ENCODE measurements at places on chromosomes 2 and 18.

- DNase-seq = no peak
Measured at GRCh38 chr18:31244771-31245394, 73.1 kb upstream of the DSG1 start.

- no peak for DNase-seq
Measured at GRCh38 chr2:178106053-178106452, 6.2 kb upstream of the RBM45 start.

- no peak for DNase-seq
Measured at GRCh38 chr2:82657106-82657505, 1802.0 kb downstream of the SUCLG1 start.

- DNase-seq = no peak
Measured at GRCh38 chr2:88628571-88628939, 1.3 kb upstream of the EIF2AK3 start.

- no peak for DNase-seq
Measured at GRCh38 chr2:28981016-28981441, at the start of gene TOGARAM2. TOGARAM2 (plus strand) TSS chr2:28981298; CDS start chr2:28994835, 13,537 bp downstream.

DNA sequence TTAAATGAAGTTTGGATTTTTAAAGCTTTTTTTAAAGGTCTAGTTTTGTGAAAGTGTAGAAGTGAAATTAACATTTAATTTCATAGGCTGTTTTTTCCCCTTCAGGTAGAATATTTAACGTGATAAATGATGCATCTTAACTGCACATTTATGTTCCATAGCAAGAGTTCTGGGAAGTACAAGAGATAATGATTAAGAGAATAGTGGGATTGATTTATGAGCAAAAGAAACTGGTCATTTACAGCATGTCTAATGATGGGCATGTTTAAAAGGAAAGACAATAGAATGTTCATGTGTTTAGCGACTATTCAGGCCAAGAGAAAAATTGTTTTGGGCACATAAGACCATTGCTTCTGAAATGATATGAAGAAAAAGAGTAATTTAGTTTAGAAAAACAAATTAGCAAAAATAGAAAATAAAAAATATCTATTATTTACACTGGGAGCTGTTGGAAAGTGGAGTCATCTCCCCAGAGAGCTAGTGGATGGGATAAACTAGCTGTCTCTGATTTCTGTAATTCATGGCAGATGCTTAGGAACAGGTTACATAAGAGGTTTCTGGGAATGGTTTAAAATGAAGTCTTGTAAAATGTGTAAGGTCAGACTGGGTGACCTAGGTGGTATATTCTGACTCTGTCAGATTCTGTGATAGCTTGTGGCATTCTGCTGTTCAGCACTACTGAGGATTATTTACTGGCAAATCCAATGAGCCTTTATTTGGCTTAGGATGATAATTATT, 60.7 kb downstream of the WDR7 start:
- no peak for DNase-seq

GRCh38 chr2:190528521-190529001, 6.0 kb downstream of the NEMP2 start:
- DNase-seq = no peak

- DNase-seq = no peak
Measured at GRCh38 chr2:37771600-37772088, 100.2 kb upstream of the CDC42EP3 start.

DNA sequence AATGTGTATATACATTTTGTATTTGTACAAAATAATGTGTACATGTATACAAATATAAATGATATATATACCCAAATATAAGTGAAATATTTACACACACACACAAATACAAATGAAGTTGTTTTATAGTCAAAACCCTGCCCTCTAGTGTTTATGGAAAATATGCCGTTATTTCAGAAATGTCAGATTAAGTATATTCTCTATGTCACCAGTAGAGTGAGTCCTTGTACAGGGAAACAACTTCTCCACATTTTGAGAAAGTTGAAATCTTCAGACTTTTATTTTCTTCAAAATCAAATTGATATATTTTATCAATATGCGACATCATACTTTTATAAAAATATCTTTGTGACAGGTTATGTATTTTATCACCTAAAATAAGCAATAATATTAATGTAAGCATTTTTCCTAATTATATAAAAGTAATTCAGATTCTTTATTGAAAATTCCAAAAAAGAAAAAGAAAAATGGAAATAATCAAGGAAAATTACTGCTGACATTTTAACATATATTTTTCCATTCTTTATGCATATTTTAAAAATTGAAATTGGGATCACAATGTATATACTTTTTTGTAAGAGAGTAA, 22.4 kb downstream of the ARL6IP6 start:
- DNase-seq = no peak

DNA sequence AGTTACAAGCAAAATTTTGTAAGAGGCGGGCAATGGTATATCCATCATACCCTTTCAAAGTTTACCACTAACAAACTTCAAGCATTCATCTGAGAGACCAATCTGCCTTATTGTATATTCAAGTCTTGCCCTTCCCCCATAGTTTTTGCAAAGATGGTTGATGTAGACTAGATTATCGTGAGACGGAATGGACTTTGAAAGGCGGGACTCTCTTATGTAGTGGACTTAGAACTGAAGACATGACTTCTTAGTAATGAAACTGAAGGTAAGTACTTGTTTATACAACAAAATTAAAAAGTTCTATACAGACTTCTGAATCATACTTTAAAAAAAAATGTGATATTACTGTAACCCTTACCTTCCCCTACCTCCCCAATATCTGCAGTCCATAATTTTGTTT, 10.4 kb downstream of the AP1S3 start:
- no peak for DNase-seq

DNA sequence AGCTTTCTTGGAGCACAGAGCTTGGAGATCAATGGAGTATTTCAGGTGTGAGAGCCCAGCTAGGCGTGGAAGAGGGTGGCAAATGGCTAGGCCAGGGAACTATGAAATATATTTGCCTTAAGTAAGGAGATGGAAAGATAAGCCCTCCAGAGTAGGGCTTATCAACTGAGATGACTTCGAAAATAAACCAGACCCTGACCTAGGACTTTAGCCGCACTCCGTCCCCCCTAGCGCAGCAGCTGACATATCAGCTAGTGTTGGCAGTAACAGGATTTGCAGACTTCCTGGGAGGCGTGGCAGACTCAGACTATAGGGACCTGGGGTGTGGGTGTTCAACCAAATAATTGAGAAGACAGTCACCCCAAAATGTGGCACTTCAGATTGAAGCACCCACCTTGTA, 127.7 kb upstream of the EPAS1 start:
- no peak for DNase-seq

DNA sequence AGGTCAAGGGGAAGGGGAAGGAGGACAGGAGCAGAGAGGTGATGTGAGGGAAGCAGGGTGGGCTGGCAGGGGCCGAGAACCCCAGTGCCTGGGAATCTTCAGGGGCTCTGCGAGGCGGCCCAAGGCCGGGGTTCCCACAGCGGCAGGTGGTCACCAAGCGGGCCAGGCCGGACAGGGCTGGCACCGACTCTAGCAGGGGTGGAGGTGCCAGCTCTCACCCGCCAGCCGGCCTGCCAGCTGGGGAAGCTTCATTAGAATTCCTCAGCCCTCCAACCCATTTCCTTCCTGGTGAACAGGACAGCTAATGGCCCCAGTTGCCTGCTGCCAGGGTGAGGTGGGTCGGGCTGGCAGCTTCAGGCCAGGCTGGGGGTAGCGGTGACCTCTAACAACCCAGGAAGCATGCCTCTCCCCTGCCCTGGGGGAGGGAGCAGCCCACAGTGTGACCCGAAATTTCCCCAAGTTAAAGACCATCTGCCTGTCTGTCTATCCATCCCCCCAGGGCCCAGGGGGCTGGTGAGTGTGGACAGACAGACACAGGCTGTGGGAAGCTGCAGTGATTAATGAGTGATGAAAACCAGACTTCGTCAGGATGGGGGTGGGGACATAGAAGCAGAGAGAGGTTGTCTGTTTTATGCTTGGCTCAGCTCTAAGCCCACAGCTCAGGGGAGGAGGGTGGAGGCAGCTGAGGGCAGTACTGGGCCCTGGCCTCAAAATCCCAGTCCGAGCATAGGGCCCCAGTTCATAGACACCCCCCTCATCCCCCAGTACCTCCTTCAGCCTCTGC, 144.1 kb downstream of the ZFP36L2 start:
- DNase-seq = no peak

- DNase-seq = no peak
Measured at GRCh38 chr2:178892751-178893625, 85.8 kb upstream of the TTN start.

DNA sequence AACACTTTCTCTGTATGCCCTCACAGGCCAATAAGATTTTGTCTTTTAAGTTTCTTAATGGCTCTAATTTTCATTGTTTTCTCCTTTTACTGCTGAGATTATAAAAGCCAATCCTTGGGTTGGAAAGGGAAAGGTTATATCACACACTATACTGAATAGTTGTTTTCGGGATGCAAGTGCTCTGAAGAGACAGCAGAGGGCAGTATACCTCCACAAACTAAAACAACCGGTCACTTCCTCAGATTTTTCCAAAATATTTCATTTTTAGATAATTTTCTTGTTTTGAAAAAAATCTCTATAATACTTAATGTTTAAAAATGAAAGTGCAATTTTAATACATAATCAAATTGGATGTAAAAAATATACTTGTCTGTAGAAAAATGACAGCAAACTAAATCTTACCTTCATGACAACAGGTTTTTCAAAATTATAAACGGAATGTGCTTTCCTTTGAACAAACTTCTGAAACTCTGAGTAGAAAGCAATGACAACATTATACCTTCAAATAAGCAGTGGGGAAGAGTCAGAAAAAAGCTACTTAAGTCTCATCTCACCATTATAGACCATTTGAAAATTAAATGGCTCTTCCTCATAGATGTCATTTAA, 82.7 kb downstream of the ORC4 start:
- no peak for DNase-seq

Measured in stimulated activated CD4-positive, alpha-beta T cell treated with anti-CD3 and anti-CD28 coated beads, Interleukin-4, amount 100 ng/mL, for 48 hours (primary cell).